ENCODE measurements at places on chromosomes 7 and 10.

DNA sequence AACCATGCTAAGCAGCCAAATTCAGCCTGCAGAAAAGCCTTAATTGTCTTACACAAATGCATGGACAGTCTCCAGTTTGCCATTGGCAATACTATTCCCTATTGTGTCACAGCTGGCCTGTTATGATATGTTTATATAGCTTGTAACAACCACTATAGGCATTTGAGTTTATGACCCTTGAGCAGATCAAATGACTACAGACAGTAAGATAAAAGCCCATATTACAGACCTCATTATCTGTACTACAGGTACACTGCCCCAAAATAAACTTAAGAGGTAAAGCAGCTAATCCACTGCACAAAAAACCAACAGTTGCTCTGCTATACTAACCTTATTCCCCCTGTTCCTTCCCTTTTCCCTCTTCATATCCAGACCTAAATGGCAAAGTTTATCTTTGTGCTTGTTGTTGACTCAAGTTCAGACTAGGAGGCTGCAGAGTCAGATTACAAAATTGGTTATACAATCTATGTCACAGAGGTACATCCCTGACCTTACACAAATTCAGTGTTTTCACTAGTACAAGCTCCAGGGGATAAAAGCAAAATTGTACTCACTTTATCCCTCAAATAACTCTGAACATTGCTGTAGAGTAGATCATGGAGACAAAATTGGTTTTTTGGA, 218.4 kb downstream of the GRM8 start:
- no peak for DNase-seq

DNA sequence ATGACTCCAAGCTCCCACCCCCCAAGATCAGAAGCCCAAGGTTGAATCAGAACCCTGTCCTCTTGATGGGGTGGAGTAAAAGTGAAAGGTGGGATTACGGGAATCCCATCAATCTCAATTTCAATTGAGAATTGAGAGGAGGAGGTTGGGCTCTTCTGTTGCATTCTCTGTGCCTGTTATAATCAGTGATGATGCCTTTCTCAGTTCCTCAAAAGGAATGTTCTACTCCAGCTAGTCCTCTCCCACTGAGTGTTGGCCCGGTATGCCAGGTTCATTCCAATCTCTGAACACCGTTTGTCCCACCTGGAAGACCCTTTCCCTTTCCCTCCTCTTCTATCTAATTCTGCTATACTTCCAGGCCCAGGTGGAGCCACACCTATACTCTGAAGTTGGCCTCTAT, 17.2 kb upstream of the XPNPEP1 start:
- no peak for DNase-seq

DNA sequence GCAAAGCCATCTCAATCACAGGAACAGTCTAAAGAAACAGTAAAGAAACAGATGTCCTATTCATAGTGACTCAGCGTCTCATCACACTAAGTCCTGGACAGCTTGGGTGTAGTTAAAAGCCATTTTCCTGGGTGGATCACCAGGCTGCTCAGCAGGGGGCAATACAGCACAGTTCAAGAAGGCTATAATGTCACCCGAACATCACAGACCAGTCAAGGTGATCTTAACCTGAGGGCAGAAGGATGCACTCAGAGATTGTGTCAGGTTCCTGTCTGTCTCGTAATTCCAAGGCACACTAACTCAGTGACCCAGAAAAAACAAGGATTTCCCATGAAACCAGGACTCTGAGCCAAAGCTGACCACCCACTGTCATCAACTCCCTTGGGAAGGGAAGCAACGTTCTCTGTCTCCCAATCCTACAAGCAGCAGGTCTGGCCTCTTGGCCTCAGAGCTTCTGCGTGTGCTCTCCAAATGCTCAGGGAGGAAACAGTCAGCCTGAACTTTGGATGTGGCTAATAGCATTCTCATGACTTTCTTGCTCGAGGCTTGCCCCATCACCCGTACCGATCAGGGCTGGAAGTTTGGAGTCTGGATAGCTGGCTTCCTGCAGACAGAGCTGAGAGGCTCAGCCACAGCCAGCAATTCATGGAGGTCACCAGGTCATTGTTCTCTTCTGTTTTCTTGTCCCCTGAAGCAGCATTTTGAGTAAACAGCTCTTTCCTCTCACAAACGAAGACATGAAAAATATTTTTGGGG, 90.4 kb upstream of the FAM171A1 start:
- DNase-seq: peak; percentile 2

- no peak for DNase-seq
Measured at GRCh38 chr10:112481602-112482001, 34.6 kb downstream of the VTI1A start.

GRCh38 chr7:30740417-30741181, 11.3 kb upstream of the INMT start:
- DNase-seq: peak; percentile 80

DNA sequence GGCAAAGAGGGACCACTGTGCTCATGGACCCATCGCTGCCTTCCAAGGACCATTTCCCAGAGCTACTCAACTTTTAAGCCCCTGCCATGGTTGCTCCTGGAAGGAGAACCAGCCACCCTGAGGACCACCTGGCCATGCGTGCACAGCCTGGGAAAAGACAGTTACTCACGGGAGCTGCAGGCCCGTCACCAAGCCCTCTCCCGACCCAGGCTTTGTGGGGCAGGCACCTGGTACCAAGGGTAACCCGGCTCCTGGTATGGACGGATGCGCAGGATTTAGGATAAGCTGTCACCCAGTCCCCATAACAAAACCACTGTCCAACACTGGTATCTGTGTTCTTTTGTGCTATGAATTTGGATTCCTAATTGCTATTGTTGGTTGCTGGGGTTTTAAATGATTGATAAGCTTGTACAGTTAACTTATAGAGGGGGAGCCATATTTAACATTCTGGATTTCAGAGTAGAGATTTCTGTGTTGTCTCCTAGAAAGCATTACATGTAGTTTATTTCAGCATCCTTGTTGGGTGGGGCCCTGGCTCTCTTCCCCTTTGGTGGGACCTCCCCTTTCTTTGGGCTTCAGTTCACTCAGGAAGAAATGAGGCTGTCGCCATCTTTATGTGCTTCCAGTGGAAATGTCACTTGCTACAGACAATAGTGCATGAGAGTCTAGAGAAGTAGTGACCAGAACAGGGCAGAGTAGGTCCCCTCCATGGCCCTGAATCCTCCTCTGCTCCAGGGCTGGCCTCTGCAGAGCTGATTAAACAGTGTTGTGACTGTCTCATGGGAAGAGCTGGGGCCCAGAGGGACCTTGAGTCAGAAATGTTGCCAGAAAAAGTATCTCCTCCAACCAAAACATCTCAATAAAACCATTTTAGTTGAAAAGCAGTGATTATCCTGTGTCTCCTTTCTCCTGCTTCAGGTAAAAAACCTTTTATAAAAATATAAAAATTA, 19.4 kb downstream of the LAT2 start:
- DNase-seq: no peak

DNA sequence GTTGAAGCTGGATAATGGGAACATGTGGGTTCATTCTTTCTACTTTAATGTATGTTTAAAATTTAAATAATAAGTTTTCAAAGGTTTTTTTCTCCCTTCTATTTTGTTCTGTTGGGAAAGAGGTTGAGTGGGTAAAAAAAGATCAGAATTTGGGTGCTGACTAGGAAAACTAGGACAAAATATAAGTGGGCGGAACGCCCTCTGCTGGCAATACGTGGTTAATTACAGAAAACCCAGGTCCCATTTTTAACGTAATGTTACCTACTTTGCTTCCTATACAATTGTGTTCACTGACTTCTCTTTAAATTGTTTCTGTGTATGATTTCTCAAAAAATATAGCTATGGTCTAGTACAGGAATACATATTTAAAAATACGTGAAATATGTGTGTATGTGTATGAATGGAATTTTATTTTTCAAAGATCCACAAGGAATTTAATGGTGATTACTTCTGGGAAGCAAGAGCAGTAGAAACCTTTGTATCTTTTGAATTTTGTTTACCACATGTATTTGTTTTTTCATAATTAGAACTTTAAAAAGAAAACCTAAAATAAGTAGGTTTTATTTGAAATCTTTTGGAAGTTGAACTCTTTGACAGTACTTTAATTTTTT, 8.7 kb downstream of the ECD start:
- peak; percentile 67 for DNase-seq

DNA sequence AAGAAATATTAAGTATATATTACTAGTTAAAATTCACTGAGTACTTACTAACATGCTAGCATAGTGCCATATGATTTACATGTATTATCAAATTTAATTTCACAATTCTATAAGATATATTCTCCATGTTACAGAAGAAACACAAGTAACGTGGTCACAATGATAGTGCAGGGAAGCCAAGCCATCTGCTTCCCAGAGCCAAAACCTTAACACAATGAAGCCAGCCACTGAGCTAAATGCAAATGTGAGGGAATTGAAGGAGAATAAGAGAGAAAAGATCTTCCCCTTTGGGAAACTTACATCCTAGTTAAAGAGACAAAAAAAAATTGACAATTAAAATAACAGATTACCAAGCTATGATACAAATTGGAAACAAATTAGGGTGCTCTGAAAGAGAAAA, 63.6 kb downstream of the ELAPOR2 start:
- no peak for DNase-seq

GRCh38 chr7:36658335-36659171, 65.7 kb downstream of the AOAH start:
- DNase-seq: no peak

GRCh38 chr7:80411621-80412020, 100.2 kb downstream of the GNAT3 start:
- no peak for DNase-seq

- DNase-seq: no peak
Measured at GRCh38 chr10:79418886-79419595, 26.4 kb downstream of the ZCCHC24 start.

GRCh38 chr7:27688646-27689045, 26.0 kb upstream of the HIBADH start:
- DNase-seq: no peak

GRCh38 chr10:88195841-88196240, 332.4 kb downstream of the PTEN start:
- DNase-seq: no peak

- no peak for DNase-seq
Measured at GRCh38 chr10:17113346-17113745, 16.3 kb downstream of the CUBN start.

GRCh38 chr10:103021150-103021899, 103.2 kb downstream of the CNNM2 start:
- no peak for DNase-seq

DNA sequence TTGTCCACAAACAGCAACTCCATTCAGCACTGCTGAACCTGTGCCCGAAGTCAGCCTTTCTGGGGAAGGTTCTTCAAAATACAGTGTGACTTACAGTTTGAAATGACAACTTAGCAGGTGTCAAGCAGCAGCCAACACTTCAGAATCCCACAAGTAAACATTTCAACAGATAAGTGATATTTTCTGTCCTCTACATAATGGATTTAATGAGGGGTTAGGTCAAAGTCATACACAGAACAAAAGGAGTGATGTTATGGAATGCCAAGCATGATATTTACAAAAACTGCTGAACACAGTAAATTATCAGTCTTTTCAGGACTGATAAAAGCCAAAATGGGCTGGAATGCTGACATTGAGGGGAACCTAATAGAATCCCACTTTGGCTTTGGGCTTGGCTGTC, 77.6 kb upstream of the JAZF1 start:
- DNase-seq: no peak

- no peak for DNase-seq
Measured at GRCh38 chr10:126124668-126125349, 228.4 kb downstream of the FANK1 start.

GRCh38 chr10:24039897-24040296, 169.0 kb upstream of the KIAA1217 start:
- no peak for DNase-seq

- no peak for DNase-seq
Measured at GRCh38 chr7:91898240-91898992, 17.9 kb upstream of the MTERF1 start.

DNA sequence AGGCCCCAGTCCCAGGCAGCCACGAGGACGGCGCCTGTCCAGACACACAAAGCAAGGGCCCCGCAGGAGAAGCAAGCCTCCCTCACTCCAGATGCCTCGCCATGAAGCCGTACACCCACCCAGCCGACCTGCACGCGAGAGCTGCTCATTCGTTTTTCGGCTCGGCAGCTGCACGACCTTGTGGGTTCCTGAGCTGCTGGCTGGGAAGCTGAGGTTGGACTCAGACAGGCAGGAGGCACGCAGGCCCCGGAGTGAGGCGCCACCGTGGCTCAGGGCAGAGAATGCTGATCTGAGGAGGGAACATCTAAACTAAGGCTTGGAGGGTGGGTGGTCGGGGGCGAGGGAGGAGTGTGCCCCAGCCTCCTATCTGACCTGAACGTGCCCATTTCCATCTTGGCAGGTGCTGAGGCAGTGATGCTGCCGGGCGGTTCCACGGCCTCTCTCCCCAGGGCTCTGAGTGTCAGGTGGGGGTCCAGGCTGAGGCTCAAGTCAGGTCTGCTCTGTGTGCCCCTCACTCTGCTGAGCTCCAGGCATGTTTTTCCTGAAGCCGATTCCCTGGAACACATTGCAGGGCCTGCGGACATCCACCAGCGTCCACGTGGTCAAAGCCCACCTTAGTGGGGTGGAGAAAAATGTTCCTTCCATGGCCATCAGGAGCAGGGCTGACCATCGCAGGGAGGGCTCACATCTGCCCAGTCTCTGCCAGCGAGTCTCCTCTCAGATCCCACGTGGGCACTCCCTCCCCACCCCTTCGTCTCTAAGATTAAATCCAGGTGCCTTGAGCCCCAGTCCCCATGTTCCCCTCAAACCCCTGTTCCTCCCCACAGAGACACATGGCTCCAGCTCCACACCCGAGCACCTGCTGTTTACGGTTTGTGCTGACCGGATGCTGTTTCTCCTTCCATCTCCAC, 28.1 kb upstream of the FAM20C start:
- no peak for DNase-seq

DNA sequence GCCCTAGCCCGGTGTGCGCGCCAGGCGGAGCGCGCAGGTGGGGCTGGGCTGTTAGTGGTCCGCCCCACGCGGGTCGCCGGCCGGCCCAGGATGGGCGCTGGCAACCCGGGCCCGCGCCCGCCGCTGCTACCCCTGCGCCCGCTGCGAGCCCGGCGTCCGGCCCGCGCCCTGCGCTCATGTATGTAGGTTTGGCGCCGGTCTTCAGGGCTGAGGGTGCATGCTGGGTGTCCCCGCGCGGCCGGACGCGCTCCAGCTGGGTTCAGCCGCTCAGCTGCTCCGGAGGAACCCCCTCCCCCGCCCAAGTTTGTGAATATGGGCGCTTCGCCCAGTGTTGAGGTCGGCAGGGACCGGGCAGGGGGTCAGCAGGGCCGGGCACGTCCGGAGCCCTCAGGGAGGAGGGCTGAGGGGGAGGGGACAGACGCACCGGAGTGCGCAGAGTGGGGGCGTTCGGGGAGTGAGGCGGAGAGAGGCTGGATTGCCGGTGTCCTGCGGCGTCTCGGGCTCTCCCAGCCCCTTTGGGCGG, 559 bp downstream of the VWC2 start:
- no peak for DNase-seq
